Activated CD4-positive, alpha-beta T cell treated with anti-CD3 and anti-CD28 coated beads, Interleukin-2, amount 50 U/mL, for 24 hours (primary cell): ENCODE measurements at places on chromosomes 5 and 9.

- no peak for DNase-seq
Observed at GRCh38 chr5:55324815-55325418, 17.1 kb downstream of the MTREX start.

- no peak for DNase-seq
Observed at GRCh38 chr5:97986069-97986468, 787.4 kb upstream of the RGMB start.

- no peak for DNase-seq
Observed at GRCh38 chr9:12702160-12702758, 9.1 kb downstream of the TYRP1 start.

DNA sequence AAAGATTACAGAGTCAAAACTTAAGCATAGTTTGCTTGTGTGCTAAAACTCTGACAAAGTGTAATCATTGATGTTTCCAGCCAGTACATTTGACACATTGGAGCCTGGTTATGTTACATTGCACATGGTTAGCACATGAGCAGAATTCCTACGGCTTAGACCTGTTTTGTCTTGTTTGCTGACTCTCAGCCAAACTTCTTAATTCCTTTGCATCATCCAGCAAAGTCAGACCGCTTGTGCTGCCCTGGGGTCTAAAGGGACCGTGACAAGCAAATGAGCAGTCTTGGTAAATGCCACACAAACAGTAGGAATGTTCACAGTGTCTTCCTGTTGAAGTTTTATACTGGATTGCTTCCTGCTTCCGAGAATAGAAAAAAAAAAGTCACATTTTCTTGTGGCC lies 72.0 kb upstream of the ENTREP1 start:
- no peak for DNase-seq

- DNase-seq: no peak
Observed at GRCh38 chr9:78541868-78542443, 245.0 kb downstream of the PSAT1 start.

GRCh38 chr9:1875921-1876448 lies 139.2 kb upstream of the SMARCA2 start:
- peak; percentile 68 for DNase-seq

DNA sequence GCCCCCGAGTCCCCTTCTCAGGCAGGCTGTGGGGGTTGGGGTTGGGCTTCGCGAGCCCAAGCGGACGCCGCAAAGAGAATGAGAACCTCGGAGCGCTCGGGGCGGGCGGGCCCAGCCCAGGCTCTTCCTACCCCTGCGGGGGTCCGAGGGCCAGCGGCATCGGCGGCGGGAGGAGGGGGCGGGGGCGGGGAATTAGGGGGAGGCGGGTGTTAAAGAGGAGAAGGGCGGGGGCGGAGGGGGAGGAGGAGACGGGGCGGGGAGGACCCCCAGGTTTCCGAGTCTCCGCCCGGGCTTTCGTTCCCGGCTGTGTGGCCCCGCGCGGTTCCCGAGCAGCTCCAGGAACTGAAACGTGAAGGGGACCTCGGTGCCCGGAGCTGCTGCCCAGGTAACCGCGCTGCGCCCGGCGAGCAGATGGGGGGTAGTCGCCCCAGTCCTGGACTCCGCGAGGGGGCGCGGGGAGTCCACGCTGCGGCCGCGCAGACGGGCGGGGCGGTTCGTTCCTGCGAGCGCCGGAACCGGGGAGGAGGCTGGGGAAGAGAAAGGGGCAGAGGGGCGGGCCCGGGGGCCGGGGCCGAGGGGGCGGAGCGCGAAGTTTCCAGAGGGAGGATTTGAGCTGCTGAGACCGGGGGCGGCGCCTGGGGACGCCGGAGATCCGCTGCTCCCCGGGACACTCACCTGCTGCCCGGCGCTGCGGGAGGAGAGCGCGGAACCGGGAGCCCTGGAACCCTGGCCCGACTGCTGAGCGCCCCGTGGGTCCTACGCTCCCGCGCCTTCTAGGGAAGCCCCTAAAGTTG lies 38.4 kb upstream of the PLEKHG4B start:
- DNase-seq: no peak

DNA sequence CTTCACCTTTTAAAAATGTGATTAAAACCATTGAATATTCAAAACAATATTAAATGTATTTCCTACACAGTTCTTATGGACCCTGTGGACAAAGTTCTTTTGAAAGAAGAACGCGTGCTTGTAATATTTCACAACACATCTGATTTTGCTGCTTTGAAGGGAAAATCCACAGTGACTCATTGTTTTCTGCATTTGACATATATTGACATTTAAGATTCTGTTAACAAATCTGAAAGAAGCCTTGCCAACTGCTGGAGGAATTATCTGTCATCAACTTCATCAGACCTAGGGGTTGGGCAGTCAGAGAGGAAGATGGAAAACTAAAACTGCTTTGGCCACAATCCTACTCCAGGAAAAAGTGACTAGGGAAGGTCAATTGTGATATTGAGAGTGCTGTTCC lies 56.9 kb upstream of the RASEF start:
- no peak for DNase-seq

GRCh38 chr9:5518937-5519319 lies 8.6 kb downstream of the PDCD1LG2 start:
- no peak for DNase-seq
